ENCODE measurements at places on chromosomes 6 and 20.

DNA sequence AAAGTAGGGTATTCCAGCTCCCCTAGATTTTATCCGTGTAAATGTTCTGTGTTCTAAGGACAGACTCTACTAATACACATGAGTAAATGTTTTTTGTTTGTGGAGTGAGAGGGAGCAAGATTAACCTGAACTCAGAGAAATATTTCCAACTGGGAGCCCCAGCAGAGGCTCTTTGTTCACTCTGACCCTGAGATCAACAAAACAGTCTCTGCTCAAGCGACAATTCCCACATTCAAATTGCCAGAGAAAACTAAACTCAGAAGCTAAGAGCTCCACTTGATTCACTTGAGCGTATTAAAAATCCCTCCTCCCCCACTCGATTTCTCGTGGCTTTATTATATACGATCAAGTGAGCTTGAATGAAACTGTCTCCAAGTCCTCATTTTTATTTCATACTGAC, 413.9 kb upstream of the JARID2 start:
- DNase-seq, result no peak

DNA sequence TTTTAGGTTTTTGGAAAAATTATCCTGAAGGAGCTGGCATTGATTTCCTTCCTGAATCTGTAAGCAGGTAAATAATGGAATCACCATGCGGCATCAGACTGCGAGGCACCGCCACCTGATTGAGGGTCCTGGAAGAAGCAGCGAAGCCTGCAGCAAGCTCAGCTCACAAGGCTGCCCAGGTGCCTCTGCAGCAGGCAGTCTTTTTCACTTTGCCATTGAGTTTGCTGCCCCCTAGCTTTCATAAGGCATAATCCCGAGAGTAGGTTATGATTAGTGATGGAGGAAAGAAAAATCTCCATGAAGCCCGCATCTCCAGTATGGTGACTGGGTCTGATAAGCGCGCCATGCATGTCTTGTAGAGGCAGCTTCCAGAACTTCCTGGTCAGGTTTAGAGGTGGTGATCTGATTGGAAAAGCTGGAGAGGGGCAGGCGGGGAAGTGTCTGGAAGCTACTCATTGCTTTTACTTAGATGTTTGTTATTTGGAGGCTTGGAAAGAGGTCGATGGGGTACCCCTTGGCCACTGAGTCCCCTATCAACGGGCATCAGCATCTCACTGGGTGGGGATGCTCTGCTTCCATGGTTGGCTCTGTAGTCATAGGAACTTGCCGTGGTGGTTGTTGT, 26.7 kb downstream of the IYD start:
- peak; percentile 41 for DNase-seq

DNA sequence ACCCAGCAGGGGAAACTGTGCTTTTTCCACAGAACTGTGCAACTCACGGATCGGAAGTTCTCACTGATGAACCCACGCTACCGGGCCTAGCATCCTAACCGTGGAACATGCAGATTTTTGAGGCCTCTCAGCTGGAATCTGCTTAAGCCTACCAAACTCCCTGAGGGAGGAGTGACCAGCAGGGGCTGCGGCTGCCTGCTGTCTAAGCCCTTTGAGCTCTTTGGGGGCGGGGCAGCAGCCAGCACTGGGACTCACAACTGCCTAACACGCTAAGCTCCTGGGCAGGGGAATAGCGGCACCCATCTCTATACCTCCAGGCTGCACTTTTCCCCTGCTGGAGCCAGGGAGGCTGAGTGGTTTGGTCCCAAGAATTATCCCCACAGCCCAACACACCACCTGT, 20.4 kb upstream of the METTL24 start:
- DNase-seq, result no peak

- no peak for DNase-seq
These were observed 133.0 kb downstream of the FIG4 start for GRCh38 chr6:109824105-109824504.

DNA sequence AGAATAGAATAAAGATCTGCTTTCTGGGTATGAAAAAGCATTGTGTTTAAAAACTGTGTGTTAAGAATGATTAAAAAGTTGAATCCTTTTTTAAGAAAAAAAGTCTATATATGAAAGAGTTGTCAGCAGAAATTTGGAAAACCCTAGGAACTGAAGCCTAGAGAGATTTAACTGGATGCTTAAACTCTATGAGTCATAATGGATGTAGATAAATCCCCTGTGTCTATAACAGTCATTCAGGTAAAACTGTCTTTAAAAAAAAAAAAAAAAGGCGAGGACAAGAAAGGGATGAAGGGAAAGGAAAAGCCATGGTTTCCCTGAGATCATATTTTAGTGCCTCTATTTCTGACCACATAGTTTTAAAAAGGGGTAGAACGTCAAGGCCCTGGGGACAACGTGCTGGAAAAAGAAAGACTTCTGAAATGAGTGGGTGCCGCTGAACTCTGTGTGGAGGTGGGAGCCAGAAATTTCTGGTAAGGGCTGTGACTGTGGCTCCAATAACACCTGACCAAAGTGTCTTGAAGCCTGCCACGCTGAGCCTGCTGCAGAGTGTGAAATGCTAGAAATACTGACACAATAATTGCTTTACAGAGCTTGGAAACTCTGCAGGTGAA, 302.6 kb upstream of the ARID1B start:
- DNase-seq, result no peak

GRCh38 chr20:20014659-20015058, 2.5 kb upstream of the NAA20 start:
- peak; percentile 45 for DNase-seq

All from stimulated activated CD8-positive, alpha-beta memory T cell treated with anti-CD3 and anti-CD28 coated beads, Interleukin-4, amount 100 ng/mL, for 48 hours (primary cell).